ENCODE measurements at places on chromosomes 13 and 19.

GRCh38 chr19:19372656-19373416, 32.6 kb upstream of the GATAD2A start:
- DNase-seq, result peak; percentile 76

GRCh38 chr13:25494698-25495411, 123.1 kb downstream of the ATP8A2 start:
- DNase-seq, result no peak

DNA sequence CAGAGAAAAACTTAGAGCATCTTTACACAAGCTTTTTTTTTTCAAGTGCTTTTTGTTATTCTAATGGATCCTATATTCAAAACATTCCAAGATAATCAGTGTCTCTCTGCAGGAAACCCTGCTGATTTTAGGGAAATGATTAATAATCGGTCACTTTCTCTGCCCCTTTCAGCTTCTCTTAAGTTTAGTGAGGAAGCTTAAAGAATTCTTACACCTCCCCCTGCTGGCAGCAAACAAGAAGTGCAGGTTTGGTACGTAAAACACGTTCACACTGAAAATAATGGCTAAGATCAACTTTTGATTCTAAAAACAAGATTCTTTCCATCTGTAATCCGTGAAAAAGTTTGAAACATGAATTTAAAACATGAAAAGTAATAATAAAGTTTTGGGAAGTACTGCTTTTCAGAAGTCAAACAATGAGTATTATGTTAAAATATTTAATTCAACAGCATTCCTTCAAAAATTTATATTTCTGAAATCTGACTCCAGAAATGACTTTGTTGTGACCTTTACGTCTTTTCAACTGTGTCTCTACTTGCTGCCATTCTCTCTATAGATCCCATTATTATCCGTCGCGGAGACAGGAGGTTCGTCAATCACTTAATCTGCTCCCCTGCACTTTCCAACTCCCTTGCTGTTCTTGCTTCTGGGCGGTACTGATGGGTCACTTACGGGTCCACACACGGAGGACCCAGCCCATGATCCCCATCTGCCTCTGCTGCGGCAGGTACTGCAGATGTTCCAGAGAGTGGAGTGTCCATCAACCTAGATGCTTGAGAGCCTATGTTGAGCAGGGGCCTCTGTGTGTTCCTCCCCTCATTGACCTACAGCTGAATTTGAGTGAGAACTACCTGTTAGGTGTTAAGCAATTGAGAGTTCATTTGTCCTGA, 203.1 kb upstream of the EDNRB start:
- peak; percentile 36 for DNase-seq

DNA sequence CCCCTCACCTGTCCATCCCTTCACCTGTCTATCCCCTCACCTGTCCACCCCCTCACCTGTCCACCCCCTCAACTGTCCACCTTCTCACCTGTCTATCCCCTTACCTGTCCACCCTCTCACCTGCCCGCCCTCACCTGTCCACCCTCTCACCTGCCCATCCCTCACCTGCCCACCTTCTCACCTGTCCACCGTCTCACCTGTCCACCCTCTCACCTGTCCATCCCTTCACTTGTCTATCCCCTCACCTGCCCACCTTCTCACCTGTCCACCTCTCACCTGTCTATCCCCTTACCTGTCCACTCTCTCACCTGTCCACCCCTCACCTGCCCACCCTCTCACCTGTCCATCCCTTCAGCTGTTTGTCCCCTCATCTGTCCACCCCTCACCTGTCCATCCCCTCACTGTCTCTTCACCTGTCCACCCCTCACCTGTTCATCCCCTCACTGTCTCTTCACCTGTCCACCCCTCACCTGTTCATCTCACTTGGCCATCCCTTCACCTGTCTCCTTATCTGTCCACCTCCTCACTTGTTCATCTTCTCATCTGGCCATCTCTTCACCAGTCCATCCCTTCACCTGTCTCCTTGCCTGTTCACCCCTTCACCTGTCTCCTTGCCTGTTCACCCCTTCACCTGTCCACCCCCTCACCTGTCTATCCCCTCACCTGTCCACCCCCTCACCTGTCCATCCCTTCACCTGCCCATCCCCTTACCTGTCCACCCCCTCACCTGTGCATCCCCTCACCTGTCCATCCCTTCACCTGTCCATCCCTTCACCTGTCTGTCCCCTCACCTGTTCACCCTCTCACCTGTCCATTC, 12.7 kb upstream of the KANK2 start:
- no peak for DNase-seq

- DNase-seq, result no peak
Observed at GRCh38 chr13:35354285-35354684, 122.2 kb downstream of the MAB21L1 start.

DNA sequence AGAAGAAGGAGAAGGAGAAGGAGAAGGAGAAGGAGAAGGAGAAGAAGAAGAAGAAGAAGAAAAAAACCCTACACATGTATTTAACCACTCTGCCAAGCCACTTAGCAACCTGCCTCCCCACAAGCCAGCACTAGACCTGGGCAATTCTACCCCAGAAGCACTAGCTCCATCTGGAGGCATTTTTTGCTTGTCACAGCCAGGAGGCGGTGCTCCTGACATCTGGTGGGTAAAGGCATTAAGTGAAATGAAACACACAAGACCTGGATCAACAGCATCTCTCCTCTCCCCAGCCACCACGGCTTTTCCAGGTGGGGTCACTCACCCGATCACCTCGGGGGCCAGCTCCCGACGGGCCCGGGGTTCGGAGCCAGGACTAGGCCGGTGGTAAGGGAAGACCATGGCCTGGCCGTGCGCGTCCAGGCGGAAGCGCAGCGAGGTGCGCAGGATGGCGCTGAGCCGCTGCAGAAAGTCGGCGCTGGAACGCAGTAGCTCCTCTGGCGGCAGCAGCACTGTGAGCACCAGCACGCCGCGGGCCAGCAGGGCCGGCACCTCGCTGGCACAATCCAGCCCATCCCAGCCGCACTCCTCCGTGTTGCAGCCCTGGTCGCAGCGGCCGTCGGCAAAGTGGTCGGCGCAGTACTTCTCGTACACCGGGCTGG, 26.9 kb downstream of the NOTCH3 start:
- DNase-seq, result no peak

- DNase-seq, result no peak
Observed at GRCh38 chr19:47363758-47364531, 14.8 kb downstream of the DHX34 start.

- DNase-seq, result no peak
Observed at GRCh38 chr19:6813659-6814058, 41.2 kb downstream of the VAV1 start.

GRCh38 chr19:2336528-2337328, 8.2 kb downstream of the SPPL2B start:
- no peak for DNase-seq

DNA sequence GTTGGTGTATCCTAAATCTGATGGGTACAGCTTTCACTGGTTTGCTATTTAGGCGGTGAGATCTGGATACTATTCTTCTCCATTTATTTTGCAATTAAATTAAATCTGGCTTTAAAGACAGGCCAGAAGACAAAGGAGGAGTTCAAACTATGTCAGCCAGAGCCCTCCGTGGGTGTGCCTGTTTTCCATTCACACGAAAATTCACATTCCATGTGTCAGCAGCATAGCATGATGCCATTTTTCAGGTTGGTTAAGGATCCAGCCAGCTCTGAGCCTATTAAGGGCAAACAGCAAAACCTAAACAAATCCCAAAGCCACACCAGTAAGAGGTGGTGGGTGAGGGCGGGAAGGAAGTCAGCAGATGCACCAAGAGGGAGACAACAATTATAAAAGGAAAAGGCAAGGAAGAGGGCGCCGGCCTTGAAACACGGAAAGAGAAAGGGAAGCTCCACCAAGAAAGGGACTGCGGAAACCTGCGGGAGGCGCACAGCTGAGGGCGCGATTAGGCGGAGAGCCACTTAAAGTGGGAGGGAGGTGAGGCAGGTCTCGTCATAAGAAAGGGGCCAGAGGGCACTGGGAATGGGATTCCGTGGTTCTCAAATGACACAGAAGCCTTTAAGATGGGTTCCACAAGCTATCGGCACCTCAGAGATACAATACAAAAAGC, 43.0 kb downstream of the CARS2 start:
- no peak for DNase-seq

GRCh38 chr19:49573009-49573408, 7.3 kb downstream of the NOSIP start:
- no peak for DNase-seq

- no peak for DNase-seq
Observed at GRCh38 chr13:40494946-40495620, 171.4 kb downstream of the FOXO1 start.

- DNase-seq, result no peak
Observed at GRCh38 chr19:3363841-3364500, 2.4 kb upstream of the NFIC start.

DNA sequence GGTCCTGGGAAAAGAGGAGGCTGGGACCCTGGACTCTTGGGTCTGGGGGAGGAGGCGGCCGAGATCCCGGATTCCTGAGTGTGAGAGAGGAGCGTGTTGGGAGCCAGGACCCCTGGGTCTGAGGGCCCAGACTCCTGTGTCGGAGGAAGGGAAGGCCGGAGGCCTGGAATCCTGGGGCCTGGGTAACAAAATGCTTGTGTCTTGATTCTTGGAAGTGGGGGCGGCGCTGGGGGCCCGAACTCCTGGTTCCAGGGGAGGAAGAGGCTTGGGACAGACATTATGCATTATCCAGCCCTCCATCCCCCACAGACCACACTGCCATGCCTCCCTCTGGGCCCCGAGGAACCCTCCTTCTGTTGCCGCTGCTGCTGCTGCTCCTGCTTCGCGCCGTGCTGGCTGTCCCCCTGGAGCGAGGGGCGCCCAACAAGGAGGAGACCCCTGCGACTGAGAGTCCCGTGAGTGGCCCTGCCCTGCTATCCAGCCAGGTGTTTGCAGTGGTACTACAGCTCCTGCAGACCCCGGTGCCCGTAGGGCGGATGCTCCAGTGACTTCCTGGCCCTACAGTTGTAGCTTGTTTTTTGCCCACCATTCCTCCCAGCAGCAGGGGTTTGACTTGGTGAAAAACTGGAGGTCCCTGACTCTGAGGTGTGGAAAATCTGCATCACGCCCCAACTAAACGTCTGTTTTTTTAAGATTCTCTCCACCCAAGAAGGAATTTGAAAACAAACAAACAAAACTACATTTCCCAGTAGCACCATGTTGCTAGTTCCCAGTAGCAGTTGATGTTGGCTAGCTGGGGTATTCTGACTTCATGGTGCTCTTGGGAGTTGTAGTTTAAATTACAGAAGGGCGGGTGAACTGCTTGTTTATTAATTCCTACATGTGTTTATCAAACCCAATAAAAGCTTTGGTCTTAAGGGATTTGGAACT, 630 bp downstream of the NUCB1 start:
- peak; percentile 34 for DNase-seq

GRCh38 chr13:43389983-43390382, 366.6 kb downstream of the DNAJC15 start:
- no peak for DNase-seq

- no peak for DNase-seq
Observed at GRCh38 chr19:18109733-18110608, 12.4 kb downstream of the MAST3 start.

DNA sequence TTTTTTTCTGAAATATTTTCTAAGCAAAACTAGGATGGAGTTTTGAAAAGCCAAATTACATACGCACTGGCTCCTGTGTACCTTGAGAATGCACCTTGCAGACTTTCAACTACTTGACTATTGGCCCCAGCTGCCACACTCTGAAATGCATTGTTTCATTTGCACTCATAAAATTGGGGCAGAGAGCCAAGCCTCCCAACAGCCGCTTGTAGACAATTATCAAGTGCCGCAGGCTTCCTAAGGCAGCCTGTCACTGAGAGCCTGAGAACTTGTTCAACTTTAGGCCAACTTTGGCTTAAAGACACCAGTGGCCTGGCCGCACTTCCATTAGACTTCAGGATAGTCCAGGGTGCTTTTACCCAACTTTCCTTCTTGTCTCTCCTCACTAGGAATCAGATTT, 115.7 kb upstream of the STARD13 start:
- DNase-seq, result no peak

- DNase-seq, result no peak
Observed at GRCh38 chr19:45172173-45172572, 5.9 kb downstream of the TRAPPC6A start.

DNA sequence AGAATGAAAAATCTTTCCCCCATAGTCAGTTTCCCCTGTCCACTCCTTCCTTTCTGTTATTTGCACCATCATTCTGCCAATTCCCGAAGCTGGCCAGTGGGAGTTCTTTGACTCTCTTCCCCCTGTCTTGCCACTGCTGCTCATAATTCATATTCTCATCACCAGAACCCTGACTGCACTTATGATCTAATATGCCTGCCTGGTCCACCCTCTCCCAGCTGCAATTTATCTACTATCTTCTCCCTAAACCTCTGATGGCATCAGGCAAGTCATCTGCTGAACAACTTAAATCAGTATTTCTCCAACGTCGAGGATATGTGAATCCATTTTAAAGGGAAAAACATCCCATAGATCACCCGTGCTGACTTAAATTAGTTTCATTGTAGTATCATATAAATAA, 458.0 kb upstream of the GPC6 start:
- no peak for DNase-seq

- peak; percentile 59 for DNase-seq
Observed at GRCh38 chr13:24670961-24671381, 9.2 kb upstream of the ATP12A start.

- no peak for DNase-seq
Observed at GRCh38 chr19:30450835-30451321, 78.7 kb downstream of the ZNF536 start.

GRCh38 chr19:52943884-52944643, 18.6 kb downstream of the ZNF816 start:
- DNase-seq, result no peak

DNA sequence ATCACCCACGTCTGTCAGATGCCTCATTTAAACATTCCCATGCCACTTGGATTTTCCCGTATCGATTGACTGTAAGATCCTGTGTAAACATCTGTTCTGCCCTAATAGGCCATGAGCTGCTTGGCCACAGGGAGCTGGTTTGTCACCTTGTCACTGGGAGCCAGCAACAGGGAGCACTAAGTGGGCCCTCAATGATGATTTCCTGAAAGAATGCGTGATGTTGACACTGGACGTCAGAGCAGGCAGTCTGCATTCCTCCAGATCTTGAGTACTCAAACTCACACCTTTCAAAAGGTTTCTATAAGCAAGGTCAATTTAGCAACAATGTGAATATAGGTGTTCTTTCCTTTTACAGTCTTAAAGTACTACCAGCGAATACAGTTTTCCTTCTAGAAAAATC, 78.8 kb downstream of the TUBGCP3 start:
- no peak for DNase-seq

DNA sequence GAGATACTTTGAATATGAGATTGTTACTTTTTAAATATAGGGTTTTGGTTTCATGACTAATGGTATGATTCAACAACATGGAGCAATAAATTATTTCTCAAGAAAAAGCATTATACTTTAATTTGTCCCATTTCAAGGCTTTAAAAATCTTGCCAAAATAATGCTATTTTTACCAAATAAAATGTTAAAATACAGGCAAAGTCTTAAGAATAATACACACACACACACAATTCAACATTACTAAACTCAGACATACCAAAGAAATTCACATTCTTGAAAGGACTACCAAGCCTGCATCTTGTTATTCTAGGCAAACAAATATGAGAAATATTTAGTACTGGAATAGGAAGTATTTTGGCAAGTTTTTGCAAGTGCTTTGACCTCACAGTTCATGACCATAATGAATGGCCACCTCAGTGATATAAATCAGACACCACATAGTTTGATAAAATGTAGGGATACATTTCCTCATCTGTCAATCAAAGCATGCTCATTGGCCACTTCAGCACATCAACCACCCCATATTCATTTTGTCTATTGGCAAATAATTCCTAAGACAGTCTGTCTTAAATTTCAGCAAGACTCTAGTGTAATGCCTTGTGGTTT, 107.2 kb downstream of the NALCN start:
- DNase-seq, result no peak

GRCh38 chr19:1571358-1571757, 3.2 kb upstream of the MEX3D start:
- no peak for DNase-seq

- no peak for DNase-seq
Observed at GRCh38 chr13:80256352-80256932, 84.5 kb downstream of the SPRY2 start.
